ENCODE measurements at places on chromosomes 11 and 22.

GRCh38 chr11:62880231-62880802 is 379 bp upstream of the SLC3A2 start:
- DNase-seq = peak; percentile 76

- DNase-seq = no peak
These were observed 52.9 kb downstream of the GAB4 start for GRCh38 chr22:16955081-16955480.

GRCh38 chr22:36329254-36330078 is 58.3 kb downstream of the MYH9 start:
- peak; percentile 88 for DNase-seq

DNA sequence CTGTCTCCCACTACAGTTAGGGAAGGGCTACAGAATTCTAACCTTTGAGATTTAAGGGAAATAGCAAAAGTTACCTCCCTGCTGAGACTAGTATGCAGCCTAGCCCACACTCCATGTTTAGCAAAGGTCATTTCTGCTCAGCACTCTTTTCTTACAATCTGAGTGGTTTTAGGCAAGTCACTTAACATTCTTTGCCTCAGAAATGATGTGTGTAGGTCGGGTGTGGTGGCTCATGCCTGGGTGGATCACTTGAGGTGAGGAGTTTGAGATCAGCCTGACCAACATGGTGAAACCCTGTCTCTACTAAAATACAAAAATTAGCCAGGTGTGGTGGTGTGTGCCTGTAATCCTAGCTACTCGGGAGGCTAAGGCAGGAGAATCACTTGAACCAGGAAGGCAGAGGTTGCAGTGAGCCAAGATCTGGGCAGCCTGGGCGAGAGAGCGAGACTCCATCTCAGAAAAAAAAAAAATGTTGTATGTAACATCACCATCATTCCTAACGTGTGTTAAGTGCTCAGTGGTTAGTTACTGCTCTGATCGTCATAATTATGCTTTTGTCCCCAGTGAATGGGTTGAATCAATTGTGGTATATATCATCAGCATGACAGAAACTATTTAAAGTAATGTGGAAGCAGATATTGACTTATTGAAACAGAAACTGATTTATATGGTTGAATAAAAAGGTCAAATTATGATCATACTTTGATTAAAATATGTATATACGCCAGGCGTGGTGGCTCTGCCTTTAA is 55.0 kb downstream of the COPB1 start:
- no peak for DNase-seq

DNA sequence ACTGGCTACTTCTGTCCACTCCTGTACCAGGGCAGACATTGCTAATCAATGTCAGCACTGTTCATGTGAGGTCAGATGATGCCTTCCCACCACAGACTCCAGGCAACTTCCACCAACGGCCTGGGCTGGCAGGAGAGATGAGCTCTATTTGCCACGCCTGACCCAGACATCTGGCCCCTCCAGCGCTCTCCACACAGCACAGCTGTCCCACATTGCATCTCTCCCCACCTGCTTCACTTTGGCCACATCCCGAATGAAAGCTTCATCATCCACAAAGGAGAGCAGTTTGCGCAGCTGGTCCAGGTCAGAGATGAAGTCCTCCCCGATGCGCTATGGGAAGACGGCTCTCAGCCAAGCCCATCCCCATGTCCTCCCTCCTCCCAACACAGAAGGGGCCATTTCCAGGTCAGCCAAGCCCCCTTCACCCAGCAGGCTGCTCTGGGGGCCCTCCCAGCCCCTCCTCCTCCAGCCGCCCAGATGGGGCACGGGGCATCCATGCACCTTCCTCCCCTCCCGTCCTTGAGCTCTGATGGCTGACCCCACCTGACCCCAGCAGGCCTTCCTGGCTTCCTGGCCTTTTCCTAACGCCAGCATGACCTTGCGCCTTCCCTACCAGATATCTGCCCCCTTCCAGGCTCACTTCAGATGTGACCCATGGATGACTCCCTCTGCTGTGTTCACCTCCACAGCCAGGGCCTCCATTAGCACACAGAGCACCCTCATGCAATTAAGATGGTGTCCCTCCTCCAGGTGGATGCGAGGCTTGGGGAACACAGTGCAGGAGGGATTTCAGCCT is 7.4 kb downstream of the PYGM start:
- no peak for DNase-seq

GRCh38 chr22:34687116-34687515 is 378.8 kb upstream of the ISX start:
- DNase-seq = no peak

DNA sequence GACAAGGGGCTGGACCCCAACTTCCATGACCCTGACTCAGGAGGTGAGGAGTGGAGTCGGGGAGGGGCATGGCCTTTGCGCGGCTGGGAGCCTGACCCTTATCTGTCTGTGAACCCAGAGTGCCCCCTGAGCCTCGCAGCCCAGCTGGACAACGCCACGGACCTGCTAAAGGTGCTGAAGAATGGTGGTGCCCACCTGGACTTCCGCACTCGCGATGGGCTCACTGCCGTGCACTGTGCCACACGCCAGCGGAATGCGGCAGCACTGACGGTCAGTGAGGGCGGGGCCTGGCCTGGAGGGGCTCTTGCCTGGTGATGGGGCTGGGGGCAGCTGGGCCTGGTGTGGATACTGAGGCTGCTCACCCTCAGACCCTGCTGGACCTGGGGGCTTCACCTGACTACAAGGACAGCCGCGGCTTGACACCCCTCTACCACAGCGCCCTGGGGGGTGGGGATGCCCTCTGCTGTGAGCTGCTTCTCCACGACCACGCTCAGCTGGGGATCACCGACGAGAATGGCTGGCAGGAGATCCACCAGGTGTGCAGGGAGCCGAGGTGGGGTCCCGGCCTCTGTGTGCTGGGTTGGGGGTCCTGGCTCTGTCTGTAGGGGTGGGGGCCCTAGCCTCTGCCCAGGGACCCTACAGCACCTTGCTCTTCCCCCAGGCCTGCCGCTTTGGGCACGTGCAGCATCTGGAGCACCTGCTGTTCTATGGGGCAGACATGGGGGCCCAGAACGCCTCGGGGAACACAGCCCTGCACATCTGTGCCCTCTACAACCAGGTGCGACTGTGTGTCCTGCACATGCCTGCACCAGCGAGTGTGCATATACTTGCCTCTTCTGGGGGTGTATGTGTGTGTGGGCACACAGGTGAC is 6.3 kb downstream of the SHANK3 start:
- no peak for DNase-seq

DNA sequence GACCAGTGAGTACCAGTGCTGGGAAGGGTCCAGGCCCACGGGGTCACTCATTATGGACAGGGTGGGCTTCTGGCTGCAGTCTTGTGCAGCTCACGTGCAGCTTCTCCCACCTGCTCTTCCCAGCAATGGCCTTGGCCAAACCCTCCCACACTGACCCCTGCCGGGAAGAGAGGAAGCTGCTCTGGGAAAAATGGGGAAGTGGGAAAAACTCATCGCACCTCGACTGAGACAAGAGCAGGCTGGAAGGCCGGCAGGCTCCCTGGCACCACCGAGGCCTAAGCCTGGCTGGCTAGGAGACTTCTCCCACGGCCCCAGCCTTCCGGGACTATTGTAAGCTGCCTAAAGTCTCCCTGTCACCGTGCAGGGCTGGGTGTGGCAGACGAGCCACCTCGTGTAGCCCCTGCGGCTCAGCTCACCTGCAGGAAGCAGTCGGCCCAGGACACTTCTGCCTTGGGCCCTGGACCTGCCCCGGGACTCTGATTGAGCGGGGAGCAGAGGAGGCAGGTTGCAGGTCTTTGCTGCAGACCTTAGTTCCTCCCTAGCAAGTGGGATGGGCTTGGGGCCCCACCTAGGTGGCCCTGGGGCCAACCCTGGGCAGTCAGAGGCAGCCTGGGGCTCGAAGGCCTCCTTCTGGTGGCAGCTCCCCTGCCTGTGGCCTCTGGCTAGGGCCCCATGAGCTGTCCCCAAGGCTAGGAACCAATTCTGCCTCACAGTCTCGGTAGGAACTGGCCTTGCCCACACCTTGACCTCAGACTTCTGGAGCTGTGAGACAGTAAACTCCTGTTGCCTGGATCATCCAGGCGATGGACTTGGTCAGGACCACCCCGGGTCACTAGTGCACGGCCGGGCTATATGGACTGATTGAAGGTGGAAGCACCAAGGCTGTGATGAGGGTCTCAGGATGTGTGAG is 23.1 kb downstream of the MRGPRG start:
- no peak for DNase-seq

DNA sequence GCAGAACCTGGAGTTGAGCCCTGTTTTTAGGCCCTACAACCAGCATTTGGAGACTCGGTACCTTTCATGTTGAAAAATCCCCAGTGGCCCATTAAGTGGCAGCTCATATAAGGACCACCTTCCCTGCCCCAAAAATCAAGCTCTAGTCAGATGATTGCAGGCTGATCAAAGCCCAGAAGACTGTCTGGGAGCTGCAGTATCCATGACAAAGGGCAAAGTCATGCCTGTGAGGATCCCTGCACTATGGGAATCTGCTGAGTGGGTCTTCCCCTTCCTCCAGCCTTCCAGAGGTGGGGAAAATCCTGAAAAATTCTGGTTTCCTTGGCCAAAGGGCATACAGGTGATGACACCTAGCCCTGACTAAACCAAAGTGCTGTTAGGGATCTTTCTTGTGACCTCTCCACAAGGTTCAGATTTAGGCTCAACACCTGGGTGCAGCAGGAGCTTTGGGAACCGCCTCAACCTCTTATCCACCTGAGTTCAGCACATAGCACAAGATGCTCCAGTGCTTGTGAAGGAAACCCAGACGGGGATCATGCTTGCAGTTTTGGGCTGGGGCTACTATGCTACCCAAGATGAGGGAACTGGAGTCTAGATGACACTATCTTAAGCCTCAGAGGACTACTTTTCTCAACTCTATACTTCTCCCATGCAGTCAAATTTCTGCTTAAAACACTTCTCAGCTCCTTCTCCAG is 1.2 kb upstream of the TRIM3 start:
- no peak for DNase-seq

- DNase-seq = no peak
These were observed 160.8 kb upstream of the NECTIN1 start for GRCh38 chr11:119889728-119890280.

- no peak for DNase-seq
These were observed 17.8 kb downstream of the KIF18A start for GRCh38 chr11:28090052-28090749.

DNA sequence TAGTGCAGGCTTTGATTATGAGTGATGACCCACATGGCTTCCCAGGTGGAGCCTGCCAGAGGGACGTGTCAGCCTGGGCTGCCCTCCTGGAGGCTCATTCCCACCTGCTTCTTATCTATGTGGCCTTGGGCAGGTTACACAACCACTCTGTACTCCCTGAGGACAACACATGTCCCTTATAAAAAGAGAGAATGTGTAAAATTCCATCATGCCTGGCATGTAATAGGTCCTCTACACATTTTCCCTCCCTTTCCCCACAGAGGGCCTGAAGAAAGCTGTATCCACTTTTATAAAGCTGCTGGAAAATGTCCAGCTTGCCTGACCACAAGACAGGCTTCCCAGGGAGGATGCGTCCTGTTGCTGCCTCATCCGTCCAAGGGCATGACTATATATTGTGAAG is 55.0 kb upstream of the VSTM5 start:
- no peak for DNase-seq

DNA sequence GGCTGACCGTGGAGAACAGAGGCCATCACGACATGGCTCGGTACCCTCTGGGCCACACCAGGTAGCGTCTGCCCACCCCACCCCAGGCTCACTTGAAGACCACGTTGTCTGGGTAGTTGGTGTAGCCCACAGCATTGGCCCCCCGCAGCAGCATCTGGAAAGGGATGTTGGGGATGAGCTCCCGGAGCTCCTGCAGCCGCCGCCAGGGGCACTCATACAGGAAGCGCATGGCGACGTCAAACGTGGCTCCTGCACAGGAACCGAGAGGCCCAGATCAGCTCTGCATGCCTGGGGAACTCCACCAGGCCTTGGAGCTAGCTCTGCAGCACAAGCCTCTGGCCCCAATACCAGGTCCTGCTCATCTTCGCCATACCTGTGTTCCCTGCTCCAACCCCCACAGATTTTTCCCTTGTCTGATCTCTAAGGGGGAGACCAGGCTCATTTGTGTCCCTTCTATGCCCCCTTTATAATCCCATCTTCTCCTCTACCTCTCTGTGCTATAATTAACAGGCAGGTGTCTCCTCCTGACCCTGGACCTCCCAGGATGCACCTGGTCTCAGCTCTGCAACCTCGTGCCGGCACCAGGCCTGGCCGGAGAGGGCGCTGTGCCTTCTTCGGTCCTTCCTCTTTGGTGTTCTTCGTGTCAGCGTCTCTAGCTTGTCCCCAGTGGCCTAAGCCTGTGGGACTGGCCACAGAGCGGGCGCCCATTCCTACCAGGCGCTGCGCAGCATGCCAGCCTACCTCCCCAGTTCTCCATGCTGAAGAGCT is 5.0 kb upstream of the LRFN4 start:
- DNase-seq = no peak

- no peak for DNase-seq
These were observed 37.3 kb downstream of the SC5D start for GRCh38 chr11:121329781-121330395.

- peak; percentile 89 for DNase-seq
These were observed 50.5 kb upstream of the SHISAL1 start for GRCh38 chr22:44363013-44363979.

GRCh38 chr11:877565-877964 is 33.0 kb downstream of the CHID1 start:
- DNase-seq = no peak

GRCh38 chr11:119920666-119921387 is 191.8 kb upstream of the NECTIN1 start:
- DNase-seq = no peak

GRCh38 chr11:73225851-73226250 is 7.8 kb downstream of the P2RY2 start:
- no peak for DNase-seq

DNA sequence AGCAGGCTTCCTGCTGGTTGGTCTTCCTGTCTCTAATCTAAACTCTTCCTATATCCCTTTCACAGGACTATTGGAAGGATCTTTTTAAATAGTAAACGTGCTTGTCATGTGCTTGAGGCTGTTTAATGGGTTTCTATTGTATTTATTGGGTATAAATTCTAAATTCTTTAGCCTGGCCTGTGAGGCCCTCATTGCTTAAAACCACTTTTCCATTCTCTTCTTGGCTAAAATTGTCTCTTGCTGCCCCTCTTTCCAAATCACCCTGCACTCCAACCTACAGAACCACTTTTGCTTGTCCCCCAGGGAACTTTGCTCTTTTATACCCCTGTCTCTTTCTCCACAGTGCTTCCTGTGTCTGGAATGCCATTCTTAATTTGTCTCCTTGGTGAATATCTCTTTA is 46.4 kb upstream of the MUC15 start:
- DNase-seq = no peak

DNA sequence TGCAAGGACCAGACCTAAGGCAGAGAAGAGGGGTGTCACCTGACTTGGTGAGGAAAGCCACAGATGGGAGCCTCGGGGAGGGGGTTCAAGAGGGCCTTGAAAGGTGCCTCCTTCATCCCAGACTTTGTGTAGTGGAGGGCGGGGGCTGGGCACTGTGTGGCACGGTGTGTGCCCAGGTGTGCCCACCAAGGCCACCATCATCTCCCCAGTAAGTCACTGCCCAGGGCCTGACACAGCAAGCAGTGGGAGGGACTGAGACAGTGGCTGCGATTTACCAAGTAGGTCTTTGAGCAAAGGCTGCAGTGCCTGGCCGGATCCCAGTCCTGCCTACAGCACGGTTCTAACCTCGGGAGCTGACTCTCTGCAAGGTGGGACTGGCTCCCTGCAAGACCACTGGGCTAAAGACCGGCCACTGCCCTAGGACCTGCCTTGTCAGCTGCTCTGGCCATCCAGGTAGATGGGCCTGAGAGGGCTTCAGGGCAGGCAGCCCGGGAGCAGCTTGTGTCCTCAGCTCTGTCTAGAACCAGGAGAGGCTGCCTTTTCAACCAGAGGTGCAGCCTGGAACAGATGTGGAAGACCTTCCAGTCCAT is 1.4 kb downstream of the OSM start:
- DNase-seq = no peak

Data from uterus (tissue), 4 donors.